MG63 (cell line): ENCODE measurements at places on chromosomes 13 and 19. TPM values are rescaled to one million over a fixed set of nuclear protein-coding genes. Genes with fewer than 3 reads are reported as not detected.
A peak's percentile ranks its signal among the peaks of the same experiment; 100 is the strongest.

The GZMM gene
- total RNA-seq, result not detected in 2 replicates

GRCh38 chr13:73715114-73715910 is 418.9 kb downstream of the KLF12 start:
- no peak for DNase-seq

DNA sequence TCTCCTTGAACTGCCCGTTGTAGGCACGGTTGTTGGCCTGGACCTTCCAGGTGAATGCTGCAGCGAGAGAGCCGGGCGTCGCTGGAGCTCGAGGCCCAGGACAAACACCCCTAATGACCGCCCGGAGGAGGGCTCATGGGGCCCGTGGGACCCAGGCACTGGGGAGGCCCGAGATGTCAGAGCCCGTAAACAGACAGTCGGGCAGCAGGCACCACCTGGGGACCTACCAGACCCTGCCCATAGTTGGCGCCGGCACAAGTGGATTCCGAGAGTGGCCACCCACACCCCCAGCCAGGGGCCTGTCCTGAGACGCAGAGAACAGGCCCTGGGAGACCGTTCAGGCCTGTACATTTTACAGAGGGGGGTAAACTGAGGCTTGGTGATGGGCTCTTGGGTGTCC is 2.4 kb downstream of the ATP8B3 start:
- no peak for DNase-seq

GRCh38 chr19:18443831-18444230 is 5.9 kb upstream of the ISYNA1 start:
- DNase-seq, result no peak

The APLP1 gene
- total RNA-seq, result 19.1 and 32.5 TPM in 2 replicates

- no peak for DNase-seq
These were observed 172.4 kb downstream of the SLC7A1 start for GRCh38 chr13:29423050-29423449.

DNA sequence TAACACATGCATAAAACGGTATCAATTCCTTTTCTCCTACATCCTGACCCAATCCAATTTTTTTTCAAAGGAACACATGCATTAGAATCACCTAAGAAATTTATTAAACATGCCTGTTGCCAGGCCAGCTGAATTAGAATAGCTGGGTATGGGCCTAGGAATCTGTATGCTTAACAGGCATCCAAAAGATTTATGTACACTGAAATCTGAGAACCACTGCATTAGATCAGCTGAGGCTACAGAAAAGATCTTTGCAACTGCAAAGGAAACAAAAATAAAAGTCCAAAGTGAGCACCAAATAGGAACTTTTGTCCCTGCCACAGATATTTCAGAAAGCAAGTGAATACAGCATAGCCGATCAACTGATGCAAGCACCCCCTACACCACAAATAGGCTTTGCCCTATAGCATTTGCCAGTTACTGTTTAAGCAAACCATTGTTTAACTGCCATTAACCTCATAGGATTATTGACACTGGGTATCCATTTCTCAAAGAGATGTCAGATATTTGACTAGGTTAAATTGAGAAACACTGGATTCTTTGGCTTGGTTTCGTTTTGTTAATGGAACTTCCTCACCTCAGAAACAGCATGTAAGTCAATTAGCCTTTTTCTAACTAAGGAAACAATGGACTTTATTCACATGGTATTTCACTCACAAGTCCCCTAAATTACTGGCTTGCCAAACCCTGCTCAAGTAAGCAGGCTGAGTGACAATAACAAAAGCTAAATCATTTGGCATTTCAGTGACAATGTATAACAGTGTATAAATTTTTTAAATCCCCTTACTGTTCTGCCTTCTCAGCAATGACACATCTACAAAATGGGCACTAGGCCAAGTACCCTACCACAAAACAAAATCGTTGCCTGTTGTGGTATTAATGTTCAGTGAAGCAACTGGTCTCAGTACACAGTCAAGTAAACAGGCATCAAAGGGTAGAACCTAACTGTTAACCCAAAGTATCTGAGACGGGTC is 67.8 kb downstream of the SUCLA2 start:
- no peak for DNase-seq

- DNase-seq, result no peak
These were observed 4.3 kb upstream of the HAUS5 start for GRCh38 chr19:35608251-35608650.

DNA sequence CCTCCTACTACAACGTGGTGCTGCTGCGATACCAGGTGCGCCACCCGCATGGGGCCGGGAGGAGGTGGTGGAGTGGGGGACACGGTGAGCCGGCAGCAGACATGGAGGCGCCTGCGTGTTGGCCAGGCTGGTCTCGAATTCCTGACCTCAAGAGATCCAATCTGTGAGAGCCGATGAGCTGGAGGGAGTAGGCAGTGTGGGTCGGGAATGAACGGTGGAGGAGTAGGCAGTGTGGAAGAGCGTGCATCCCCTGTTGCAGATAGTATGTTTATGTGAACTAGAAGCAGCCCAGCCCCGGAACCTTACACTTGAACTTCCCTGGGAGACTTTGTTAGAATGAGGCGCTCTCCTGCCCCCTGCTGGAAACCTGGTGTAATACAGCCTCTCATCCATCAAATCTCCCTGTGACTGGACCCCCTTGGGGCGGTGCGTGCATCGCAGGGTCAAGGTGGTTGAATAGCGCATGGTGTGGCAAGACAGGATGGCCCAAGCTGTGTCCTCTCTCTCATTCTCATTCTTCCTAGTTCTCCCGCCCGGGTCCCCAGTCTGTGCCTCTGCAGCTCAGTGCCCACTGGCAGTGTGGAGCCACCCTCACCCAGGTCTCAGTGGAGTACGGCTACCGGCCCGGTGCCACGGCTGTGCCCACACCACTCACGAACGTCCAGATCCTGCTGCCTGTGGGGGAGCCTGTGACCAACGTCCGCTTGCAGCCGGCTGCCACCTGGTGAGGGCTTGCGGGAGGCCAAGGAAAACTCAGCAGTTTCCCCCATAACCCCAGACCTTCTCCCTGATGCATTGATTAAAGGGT is 10.5 kb upstream of the B3GNT3 start:
- DNase-seq, result peak; percentile 56

The IFNL1 gene
- not detected in 2 replicates for total RNA-seq

- no peak for DNase-seq
These were observed 1482.8 kb downstream of the EFNB2 start for GRCh38 chr13:105052711-105053110.

The ATP8B3 gene
- not detected in 2 replicates for total RNA-seq

DNA sequence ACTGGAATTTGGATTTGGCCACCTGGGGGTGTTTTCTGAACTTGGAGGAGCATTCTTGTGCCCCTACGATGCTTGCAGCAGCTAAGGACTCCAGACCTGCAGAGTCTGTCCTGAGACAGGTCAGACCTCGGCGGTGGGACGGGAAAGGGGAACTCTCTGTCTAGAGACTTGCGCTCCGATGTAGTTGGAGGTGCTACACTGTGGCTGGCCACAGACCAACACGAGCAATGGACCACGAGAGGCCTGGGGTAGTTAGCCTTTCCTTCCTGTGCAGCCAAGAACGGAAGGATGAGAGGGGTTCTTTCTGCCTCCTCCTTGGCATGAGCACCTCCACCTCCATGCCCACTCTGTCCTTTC is 5.9 kb upstream of the GRAMD1A start:
- no peak for DNase-seq

DNA sequence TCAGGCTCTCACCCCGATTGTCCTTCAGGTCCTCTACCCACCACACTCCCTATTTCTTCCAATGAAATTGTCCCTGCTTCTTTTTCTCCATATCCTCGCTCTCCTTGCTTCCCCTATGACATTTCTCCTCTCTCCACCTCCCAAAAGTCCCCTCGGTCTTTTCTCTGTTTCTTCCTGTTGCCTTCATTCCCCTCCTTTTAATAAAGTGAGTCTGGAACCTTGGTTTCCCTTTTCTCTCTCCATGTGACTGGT is 676 bp upstream of the ZNF574 start:
- no peak for DNase-seq
